A673 (cell line): ENCODE measurements at places on chromosomes 2 and 18. TPM values are rescaled to one million over a fixed set of nuclear protein-coding genes. Genes with fewer than 3 reads are reported as not detected.

Gene HAUS1
- total RNA-seq, result 76.9 and 81.8 TPM in 2 replicates

Gene ANKRD30BL
- total RNA-seq, result 0.97 and 2.2 TPM in 2 replicates

GRCh38 chr18:45349019-45349418 lies 266.3 kb upstream of the SLC14A2 start:
- no peak for DNase-seq

GRCh38 chr2:101823859-101824258 lies 126.4 kb downstream of the MAP4K4 start:
- no peak for DNase-seq

DNA sequence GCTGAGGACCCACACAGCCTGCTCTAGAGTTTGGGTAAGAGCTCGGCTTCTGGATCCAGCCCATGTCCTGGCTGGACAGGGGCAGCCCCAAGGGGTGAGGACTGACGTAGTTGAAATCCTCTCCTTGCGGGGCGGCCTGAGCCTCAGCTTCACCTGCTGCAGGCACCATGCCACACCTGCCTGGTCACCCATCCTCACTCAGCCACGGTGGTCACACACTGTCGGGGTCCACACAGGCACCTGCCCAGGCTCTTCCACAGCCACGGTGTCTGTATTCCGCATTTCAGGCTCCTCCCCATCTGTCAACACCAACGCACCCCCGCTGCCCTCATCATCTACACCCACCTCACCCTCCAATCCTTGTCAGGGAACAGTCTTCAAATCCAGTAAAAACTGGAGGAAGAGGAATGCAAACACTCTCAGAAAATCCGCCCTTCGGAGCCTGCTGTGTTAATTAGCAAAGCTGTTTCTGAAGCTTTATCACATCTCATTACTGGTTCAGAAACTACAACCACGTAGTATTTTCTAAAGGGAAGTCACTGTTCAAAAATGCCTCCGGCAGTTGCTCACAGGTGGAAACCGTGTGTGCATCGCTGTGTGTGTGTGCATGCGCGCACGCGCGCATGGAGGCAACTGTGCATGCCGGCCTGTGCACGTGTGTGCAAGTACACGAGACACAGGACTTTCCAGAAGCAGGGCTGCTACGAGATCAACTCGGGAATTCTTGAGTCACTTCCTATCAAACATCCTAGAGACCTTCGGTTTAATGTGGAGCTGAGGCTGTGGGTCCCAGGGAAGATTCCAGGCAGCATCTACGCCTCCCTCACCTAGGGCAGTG lies 38.2 kb downstream of the SLC66A2 start:
- no peak for DNase-seq
